Body of pancreas (tissue), 4 donors: ENCODE measurements at places on chromosomes 3 and 15. TPM values are rescaled to one million over a fixed set of nuclear protein-coding genes. Genes with fewer than 3 reads are reported as not detected.
A peak's percentile ranks its signal among the peaks of the same experiment; 100 is the strongest.

The TMEM62 gene
- 71.9 TPM for total RNA-seq

The TMEM45A gene
- total RNA-seq: 24.1 TPM

The CRABP1 gene
- total RNA-seq: not detected

GRCh38 chr3:189188466-189188865, 16.7 kb downstream of the TPRG1 start:
- peaks cover 20% of the 10 kb centered on the region for H3K4me1 ChIP-seq
- H3K36me3 ChIP-seq: no peaks in the 10 kb centered on the region
- no peaks in the 10 kb centered on the region for H3K27me3 ChIP-seq
- no peak overlapping the region for H3K4me3 ChIP-seq
- peak; percentile 26 for DNase-seq

DNA sequence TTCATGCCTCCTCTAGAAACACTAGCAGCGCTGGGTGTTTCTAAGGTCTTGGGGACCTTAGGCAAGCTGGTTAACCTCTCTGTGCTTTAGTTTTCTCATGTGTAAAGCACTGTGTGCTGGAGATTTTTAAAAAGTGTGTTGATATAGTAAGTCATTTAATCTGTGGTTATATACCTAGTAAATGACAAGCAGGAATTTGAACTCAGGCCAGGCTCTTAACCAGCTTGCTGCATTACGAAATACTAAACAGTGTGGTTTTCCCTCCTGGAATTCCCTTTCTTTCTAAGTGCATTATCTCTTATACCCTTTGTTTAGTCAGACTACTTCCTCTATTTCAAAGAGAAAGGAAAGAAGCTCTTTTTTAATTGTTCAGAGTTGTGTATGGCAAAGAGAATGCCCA, 26.5 kb downstream of the NEO1 start:
- peaks cover 29% of the 10 kb centered on the region for H3K4me1 ChIP-seq
- no peaks in the 10 kb centered on the region for H3K27me3 ChIP-seq
- H3K4me3 ChIP-seq: no peak overlapping the region
- DNase-seq: peak; percentile 36
- peak overlapping the region; percentile 32 for H3K27ac ChIP-seq
- H3K36me3 ChIP-seq: no peaks in the 10 kb centered on the region

- H3K27me3 ChIP-seq: no peaks in the 10 kb centered on the region
- H3K4me3 ChIP-seq: no peak overlapping the region
- no peak for DNase-seq
- no peak overlapping the region for H3K27ac ChIP-seq
- H3K4me1 ChIP-seq: no peaks in the 10 kb centered on the region
Measured at GRCh38 chr15:42385980-42386700, 26.8 kb downstream of the CAPN3 start.

GRCh38 chr3:115632026-115632425, 8.7 kb downstream of the GAP43 start:
- no peak overlapping the region for H3K4me3 ChIP-seq
- no peak for DNase-seq
- H3K36me3 ChIP-seq: no peaks in the 10 kb centered on the region
- no peaks in the 10 kb centered on the region for H3K27me3 ChIP-seq
